ENCODE measurements at places on chromosomes 11 and 22.
A peak's percentile ranks its signal among the peaks of the same experiment; 100 is the strongest.

DNA sequence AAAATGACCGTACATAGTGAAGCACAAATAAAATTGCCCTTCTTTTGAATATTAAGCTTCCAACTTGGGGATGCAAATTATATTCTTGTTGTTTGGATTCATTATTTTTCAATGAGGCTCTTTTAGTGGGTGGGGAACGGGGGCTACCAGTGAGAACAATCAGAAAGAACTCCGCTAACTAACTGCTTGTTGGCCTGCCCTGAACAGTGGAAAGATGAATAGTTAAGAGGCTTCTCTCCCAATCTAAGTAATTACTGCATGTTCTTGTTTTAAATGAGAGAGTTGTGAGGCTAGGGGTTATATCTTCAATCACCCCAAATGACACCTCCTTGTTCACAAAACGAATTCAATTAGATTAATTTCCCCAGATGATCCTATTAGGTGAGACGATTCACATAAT is 322.0 kb downstream of the FAT3 start:
- DNase-seq: no peak

- no peak for DNase-seq
Observed at GRCh38 chr11:78039391-78039918, 16.4 kb upstream of the KCTD14 start.

DNA sequence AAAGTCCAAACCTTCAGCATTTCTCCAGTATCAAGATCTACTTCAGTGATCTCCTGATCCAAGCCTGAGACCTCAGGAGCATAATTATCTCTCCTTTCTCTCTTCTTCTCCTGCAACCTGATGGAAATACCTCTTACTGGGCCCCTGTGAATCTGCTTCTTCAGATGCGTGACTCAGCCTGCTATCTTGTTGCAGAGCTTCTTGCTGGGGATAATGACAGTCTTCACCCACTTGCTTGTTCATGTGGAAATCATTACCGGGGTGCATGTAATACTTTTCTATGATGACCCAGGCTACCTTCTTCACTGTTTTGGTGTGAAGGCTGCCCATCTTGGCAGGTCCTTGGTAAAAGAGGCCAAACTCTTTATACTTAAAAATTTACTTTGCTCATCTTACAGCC is 140.0 kb upstream of the POU2AF2 start:
- DNase-seq: no peak

DNA sequence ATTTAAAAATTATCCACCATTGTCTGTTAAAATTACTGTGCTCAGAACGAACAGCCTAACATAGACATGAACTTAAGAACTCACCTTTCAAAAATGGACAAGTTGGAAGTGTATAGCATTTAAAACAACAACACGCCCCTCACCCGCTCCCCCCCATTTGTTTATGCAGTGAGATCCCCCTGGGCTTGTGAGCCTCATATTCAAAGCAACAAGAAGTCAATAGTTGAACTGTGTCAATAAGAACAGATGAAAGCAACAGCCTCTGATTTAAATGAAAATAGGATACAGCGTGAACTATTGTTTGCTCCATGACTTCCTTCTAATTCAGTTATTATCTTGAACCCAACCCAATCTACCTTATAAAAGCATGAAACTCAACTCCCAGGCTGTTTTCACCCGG is 314.2 kb downstream of the BLID start:
- DNase-seq: no peak

GRCh38 chr11:18720091-18720807 is 5.7 kb downstream of the IGSF22 start:
- no peak for DNase-seq

DNA sequence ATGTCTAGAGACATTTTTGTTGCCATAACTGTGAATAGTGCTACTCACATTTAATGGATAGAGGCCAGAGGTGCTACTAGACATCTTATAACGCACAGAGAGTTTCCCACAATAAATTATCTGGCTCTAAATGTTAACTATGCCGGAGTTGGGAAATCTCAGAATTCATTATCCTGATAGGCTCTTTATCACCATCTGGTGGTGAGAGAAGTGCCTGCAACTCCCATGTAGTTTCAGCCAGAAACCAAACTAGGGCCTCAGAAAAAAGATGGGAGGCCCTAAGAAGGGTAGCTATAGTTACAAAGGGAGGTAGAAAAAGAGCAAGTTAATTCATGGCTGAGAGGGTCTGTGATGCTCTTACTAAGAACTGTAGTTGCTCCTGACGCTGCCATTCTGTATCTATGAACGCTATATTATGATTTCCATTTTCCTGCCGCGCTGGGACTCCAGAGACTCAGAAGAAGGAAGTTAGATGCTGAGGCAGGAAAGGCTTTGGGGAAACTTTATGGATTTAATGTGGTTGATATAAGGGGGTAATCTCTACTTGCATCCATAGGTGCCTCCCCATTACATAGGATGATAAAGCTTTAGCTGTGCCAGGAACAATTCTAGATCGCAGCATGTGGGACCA is 22.9 kb upstream of the MRPL17 start:
- DNase-seq: no peak

- DNase-seq: no peak
Observed at GRCh38 chr11:69879729-69880005, 60.5 kb upstream of the FGF3 start.

DNA sequence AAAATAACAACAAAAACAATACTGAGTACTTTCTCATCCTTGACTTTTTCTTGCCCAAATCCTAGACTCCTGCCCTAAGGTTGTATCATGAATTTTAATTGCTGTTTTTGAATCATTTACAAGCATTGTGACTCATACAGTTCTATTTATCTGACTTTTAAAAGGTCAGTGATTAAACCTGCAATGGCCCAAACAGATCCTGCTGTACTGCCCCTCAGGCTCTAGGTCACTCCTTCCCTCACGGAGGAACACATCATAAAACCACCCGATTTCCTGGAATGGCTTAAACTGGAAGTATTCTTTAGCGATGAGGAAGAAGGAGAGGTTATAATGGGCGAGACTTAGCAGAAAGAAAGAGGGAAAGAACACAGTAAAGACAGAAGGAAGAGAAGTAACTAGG is 12.3 kb downstream of the ARFGAP3 start:
- no peak for DNase-seq

DNA sequence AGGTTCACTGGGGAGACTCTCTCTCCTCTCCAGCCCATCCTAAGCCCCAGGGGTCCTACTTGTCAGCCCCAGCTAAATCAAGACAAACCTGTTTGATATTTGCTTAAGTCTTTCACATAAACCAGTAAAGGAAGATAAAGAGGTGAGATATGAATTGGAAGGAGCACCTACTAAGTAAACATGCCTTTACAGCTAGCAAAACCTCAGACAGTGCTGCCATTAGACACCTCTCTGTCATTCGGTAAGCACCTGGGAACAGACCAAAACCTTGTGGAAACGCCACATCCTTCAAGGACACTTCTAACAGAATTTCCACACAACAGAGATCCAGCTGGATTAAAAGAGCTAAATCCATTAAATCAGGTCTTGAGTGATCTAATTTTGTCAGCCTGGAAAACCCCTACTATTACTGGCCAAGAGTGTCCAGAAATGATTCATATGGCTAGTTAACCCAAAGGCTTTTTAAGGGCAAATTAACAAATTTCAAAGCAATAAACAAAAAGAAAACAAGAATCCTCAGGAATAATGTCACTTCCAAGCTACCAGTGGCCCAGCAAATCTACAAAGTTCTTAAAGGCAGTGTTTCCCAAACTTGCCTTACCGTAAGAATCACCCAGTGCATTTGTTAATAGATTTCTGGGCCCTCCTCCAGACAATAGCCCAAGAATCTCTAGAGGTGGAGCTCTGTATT is 2.4 kb downstream of the VPS37C start:
- no peak for DNase-seq

- peak; percentile 50 for DNase-seq
Observed at GRCh38 chr11:74388678-74389327, 9.4 kb downstream of the PGM2L1 start.

All from stimulated activated CD8-positive, alpha-beta memory T cell treated with anti-CD3 and anti-CD28 coated beads, Interleukin-12 subunit alpha, Interleukin-12 subunit beta, amount 100 ng/mL, for 1 hour (primary cell).